Left lung (tissue), 14 donors: ENCODE measurements at places on chromosomes 6 and 20.

DNA sequence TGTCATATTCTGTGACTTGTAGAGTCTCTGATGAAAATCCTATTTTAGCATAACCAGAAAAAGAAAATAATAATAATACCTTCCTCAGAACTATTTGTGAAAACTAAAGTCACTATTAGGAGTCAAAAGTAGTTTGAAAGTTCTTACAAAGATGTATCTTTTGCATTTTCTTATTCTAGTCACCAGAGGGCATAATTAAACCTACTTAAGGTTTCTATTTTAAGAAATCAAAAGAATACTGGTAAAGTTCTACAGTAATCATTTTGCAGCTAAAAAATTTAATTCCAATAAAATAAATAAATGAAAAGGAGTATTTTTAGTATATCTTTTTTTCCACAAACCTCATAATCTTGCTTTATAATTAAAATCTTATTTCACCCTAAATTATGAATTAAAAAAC lies 28.0 kb upstream of the MCM9 start:
- no peak for DNase-seq

GRCh38 chr6:42226645-42227143 lies 9.0 kb upstream of the MRPS10 start:
- no peak for DNase-seq

- DNase-seq, result no peak
These were observed 514.1 kb downstream of the GRIK2 start for GRCh38 chr6:101907356-101908217.

DNA sequence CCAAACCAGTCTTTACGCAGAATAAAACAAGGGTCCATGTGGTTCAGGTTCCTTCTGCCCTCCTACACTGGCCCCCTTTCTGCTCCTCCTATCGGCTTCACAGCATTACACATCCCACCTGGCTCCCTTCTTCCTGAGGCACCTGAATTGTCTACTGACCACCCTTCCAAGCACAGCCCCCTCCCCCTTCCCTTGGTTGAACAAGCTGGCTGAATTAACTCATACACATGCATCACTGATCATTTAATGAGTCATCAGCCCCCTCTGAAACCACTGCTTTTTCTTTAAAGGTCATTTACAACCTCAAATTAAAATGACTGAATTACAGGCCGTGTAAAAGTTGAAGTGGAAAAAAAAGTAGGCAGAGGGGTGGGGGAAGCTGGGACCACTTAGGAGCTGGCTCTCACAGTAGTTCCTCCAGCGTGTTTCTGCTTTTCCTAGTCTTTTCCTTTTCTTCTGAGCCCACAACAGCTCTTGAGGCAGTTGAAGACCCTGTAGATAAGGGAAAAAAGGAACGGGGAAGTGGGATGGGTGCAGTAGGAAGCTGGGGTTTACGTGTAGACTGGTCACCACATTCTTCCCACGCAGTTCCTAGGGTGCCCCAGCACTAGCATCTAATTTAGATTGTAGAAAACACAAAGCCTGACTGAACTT lies 67.6 kb downstream of the FYN start:
- DNase-seq, result no peak
